ENCODE measurements at places on chromosomes 4 and X.

DNA sequence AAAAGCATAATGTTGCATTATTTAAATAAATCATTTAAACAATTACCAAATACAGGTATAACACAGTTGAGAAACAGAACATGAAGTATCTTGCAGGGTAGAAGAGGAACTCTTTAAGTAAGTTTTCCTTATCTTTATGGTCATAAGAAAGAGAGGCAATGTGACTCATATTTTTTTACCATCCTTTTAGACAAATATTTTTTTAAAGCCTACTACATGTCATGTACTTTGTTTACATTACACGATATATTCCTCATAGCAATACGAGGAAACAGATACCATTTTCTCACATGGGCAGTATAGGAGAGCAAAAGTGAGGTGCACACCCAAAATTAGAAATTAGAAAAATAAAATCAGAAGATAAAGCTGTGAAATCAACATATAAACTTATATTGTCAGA, 49.3 kb upstream of the EPHA5 start:
- no peaks in the 10 kb centered on the region for H3K27me3 ChIP-seq
- no peak for DNase-seq
- no peaks in the 10 kb centered on the region for H3K4me1 ChIP-seq

DNA sequence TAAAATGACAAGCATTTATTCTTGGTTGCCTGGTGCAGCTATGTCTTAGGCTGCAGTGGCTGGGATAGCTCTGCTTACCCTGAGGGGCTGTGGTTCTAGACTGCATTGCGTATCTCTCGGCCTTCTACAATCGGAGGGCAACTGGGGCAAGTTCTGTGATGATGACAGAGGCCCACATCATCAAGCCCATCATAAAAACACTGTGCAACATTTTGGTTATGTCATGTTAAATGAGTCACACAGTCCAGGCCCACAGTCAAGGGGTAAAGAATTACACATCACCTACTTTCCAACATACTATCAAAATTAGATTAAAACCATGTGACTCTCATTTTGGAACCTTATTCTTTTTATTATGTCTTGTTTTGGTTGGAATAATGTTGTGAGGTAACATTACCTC, 120.2 kb upstream of the GUCY1A1 start:
- no peaks in the 10 kb centered on the region for H3K27me3 ChIP-seq
- H3K36me3 ChIP-seq, result no peaks in the 10 kb centered on the region
- H3K4me1 ChIP-seq, result no peaks in the 10 kb centered on the region
- no peak overlapping the region for H3K27ac ChIP-seq
- no peak overlapping the region for H3K4me3 ChIP-seq

DNA sequence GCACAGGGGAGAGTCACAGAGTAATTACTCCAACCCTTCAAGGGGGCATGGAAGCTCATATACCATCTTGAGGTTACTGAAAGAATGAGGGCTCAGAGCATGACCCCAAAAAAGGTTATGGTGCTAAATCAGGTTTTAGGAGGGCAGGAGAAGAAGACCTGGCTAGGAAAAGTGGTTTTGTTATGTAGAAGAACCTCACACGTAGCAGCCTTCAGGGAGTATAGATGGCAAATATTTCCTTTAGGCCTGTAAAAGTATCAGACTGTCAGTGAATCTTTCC, 102.0 kb upstream of the PDE5A start:
- H3K36me3 ChIP-seq, result no peaks in the 10 kb centered on the region
- no peaks in the 10 kb centered on the region for H3K27me3 ChIP-seq
- H3K27ac ChIP-seq, result no peak overlapping the region
- no peak for DNase-seq

DNA sequence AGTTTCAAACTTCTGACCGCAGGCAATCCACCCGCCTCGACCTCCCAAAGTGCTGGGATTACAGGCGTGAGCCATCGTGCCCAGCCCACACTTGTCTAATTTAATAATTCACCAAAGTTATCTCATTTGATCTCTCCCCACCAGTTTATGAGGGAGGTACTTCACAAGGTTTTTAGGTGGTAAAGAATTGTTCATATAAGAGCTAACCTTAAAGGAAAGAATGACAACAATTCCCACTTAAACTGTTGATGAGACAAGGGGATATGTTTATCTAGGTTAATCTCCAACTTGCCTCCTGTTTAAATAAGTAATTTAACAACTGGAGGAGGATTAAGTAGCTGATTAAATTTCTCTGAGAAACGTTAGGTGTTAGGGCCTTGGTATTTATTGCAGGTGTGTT, 117.6 kb upstream of the CBLL2 start:
- H3K4me1 ChIP-seq, result no peaks in the 10 kb centered on the region
- DNase-seq, result no peak
- no peaks in the 10 kb centered on the region for H3K36me3 ChIP-seq
- no peak overlapping the region for H3K4me3 ChIP-seq

- H3K4me3 ChIP-seq, result no peak overlapping the region
- H3K27me3 ChIP-seq, result no peaks in the 10 kb centered on the region
- DNase-seq, result no peak
- no peaks in the 10 kb centered on the region for H3K36me3 ChIP-seq
- no peak overlapping the region for H3K27ac ChIP-seq
These were observed 46.7 kb downstream of the FGF16 start for GRCh38 chrX:77493677-77494553.

DNA sequence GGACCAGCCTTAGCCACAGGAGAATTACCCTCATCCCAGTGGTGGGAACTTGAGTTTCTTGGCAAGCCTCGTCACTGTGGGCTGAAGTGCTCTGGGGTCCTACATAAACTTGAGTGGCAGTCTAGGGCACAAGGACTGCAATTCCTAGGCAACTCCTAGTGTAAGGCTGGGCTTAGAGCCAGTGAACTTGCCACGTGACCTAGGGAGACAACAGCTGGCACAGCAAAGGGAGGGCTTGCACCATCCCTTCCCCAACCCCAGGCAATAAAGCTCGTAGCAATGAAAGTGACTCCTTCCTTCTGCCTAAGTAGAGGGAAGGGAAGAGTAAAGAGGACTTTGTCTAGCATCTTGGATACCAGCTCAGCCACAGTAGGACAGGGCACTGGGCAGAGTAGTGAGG, 81.8 kb downstream of the TEX11 start:
- H3K4me1 ChIP-seq, result no peaks in the 10 kb centered on the region
- H3K27ac ChIP-seq, result no peak overlapping the region
- H3K27me3 ChIP-seq, result no peaks in the 10 kb centered on the region
- H3K4me3 ChIP-seq, result no peak overlapping the region

DNA sequence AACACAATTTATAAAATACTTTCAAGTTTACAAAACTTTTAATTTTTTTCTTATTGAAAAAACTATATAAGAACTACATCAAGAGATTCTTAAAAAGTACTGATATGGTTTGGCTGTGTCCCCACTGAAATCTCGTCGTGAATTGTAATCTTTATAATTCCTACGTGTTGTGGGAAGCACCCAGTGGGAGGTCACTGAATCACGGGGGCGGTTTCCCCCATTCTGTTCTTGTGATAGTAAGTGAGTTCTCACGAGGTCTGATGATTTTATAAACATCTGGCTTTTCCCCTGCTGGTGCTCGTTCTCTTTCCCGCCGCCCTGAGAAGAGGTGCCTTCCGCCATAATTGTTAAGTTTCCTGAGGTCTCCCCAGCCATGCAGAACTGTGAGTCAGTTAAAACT, 88.5 kb downstream of the FRAS1 start:
- no peak for DNase-seq
- H3K27ac ChIP-seq, result no peak overlapping the region
- H3K4me3 ChIP-seq, result no peak overlapping the region
- no peaks in the 10 kb centered on the region for H3K36me3 ChIP-seq
- no peaks in the 10 kb centered on the region for H3K4me1 ChIP-seq
- H3K27me3 ChIP-seq, result no peaks in the 10 kb centered on the region
